ENCODE measurements at places on chromosomes 1 and 21. TPM values are rescaled to one million over a fixed set of nuclear protein-coding genes. Genes with fewer than 3 reads are reported as not detected.

ERICH3 gene
- total RNA-seq, result not detected

C4BPB gene
- not detected for total RNA-seq

GJA4 gene
- total RNA-seq, result not detected

CHI3L1 gene
- total RNA-seq, result 1.4 TPM

KRTAP7-1 gene
- not detected for total RNA-seq

TTC39A gene
- under 0.01 TPM for total RNA-seq
